ENCODE measurements at places on chromosomes 13 and 19. TPM values are rescaled to one million over a fixed set of nuclear protein-coding genes. Genes with fewer than 3 reads are reported as not detected.

GRCh38 chr19:1396768-1397679 lies 4.3 kb downstream of the GAMT start:
- peaks cover 4% of the 10 kb centered on the region for H3K36me3 ChIP-seq
- no peak overlapping the region for H3K4me3 ChIP-seq
- no peak overlapping the region for H3K27ac ChIP-seq
- no peaks in the 10 kb centered on the region for H3K27me3 ChIP-seq
- peaks cover 10% of the 10 kb centered on the region for H3K4me1 ChIP-seq
- no peak for DNase-seq

DNA sequence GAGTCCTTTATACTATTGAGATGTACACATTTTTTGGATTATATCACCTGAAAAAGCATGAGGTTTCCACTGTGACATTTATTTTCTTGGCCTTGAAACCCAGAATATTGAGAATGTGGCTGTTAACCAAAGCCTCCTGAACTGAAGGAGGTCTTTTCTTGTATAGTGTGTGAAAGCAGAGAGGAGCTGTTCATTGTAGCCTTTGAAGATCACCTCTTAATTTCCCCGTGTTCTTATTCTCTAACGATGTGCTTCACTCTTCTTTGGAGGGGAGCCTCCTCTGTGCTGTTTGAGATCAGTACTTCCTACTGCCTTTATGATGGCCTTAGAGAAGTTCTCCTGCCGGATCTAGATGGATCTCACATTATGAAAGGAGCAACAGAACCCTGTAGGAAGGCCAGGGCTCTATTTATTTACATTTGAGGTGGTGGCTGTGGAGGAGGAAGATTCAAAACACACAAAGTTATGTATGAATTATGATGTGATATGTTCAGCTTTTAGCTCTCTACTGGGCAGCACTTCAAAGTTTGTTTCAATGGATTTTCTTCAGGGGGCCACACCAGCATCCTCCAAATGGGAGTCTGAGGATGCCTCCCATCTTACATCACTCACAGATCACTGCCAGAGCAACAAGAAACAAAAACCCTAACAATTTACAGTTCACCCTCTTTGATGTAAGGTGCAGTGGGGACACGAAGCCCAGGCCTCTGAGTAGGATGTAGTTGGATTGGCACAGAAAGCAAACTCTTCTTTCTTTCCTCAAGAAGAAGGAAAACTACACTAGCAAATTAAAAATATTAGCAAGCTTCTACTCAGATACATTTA lies 322.3 kb downstream of the DLEU7 start:
- no peaks in the 10 kb centered on the region for H3K4me1 ChIP-seq
- no peak overlapping the region for H3K4me3 ChIP-seq
- H3K36me3 ChIP-seq: no peaks in the 10 kb centered on the region
- peaks cover 10% of the 10 kb centered on the region for H3K27me3 ChIP-seq
- DNase-seq: no peak
- no peak overlapping the region for H3K27ac ChIP-seq

DNA sequence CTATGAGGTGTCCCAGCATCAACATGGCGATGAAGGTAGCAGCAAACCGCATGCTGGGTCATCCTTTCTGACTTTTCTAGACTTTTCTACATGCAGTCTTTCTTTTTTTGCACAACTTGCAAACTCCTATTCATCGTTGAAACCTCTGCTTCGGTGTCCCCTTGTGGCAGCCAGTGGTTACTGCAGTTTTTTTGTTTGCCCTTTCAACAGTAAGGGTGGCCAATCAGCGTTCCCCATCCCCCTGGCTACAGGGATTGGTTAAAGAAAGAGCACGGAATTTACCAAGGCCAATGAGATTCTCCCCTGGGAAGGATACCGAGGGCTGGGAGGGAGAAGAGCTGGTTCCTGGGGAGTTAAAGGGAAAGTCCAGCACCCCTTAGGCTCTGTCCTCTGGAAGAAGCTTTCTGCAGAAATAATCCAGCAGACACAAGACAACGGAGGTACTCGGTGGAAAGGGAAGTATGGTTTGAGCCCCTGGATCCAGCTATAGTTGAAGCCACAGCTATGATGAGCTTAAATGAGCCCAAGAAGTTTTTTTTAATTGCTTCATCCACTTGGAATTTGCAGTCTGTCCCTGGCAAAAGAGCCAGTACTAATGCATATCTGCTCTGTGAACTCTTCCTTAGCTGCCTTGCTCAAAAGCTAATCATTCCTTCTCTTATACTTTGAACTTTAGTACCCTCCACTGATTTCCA lies 5.6 kb upstream of the LSM4 start:
- H3K27me3 ChIP-seq: no peaks in the 10 kb centered on the region
- H3K4me1 ChIP-seq: peaks cover 21% of the 10 kb centered on the region

DNA sequence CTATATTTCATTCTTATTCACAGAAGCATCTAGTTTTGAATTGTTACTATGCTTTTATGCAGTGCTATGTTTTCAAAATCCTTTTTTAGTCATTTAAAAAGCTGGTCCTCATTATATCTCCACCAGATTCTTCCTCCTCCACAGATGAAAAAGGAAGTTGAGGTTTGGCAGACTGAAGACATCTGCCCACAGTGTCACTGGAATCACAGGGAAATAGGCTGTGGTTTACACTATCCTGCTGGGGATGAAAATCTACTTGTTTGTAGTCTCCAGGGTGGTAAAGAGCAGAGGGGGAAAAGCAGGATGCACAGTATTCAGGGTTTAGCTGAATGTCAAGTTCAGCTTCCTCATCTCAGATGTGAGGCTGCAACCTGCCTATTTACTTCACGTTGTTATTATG lies 351.2 kb downstream of the DNAJC15 start:
- no peak overlapping the region for H3K4me3 ChIP-seq
- H3K36me3 ChIP-seq: no peaks in the 10 kb centered on the region
- no peak overlapping the region for H3K27ac ChIP-seq
- peaks cover 7% of the 10 kb centered on the region for H3K27me3 ChIP-seq

DNA sequence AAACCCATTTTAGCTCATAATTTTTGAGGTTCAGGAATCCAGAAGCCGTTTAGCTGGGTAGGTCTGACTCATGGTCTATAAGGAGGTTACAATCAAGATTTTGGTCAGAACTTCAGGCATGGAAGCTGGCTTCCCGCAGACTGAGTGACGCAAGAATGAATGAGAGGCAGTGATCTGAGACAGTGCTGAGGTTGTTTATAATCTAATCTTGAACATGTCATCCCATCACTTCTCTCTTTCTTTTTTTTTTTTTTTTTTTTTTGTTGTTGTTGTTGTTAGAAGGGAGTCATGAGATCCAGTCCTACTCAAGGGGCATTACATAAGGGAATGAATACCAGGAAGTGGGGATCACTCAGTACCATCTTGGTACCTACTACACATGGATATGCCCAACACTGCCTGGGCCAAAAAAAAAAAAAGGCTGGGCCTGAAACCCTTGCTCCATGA lies 217.4 kb downstream of the DLEU7 start:
- no peak for DNase-seq
- H3K4me1 ChIP-seq: no peaks in the 10 kb centered on the region
- H3K36me3 ChIP-seq: no peaks in the 10 kb centered on the region
- no peak overlapping the region for H3K4me3 ChIP-seq
- peaks cover 2% of the 10 kb centered on the region for H3K27me3 ChIP-seq
- H3K27ac ChIP-seq: no peak overlapping the region

- DNase-seq: peak; percentile 74
- H3K4me3 ChIP-seq: no peak overlapping the region
- peaks cover 36% of the 10 kb centered on the region for H3K4me1 ChIP-seq
Observed at GRCh38 chr19:44722131-44723121, 23.5 kb downstream of the CEACAM16 start.

GRCh38 chr19:10151521-10151920 lies 31.8 kb upstream of the EIF3G start:
- H3K4me1 ChIP-seq: peaks cover 1% of the 10 kb centered on the region
- H3K27ac ChIP-seq: no peak overlapping the region
- H3K4me3 ChIP-seq: no peak overlapping the region
- peaks cover 70% of the 10 kb centered on the region for H3K36me3 ChIP-seq
- DNase-seq: no peak

RASL11A gene
- 1.6 TPM for total RNA-seq

NAPSA gene
- 40.2 TPM for total RNA-seq

SOX1 gene
- total RNA-seq: not detected

RNF17 gene
- total RNA-seq: not detected

All from activated naive CD4-positive, alpha-beta T cell treated with anti-CD3 and anti-CD28 coated beads for 36 hours (primary cell).